Cerebellar nuclear complex (tissue), 1 donor: ENCODE measurements at places on chromosomes 4 and X.

- no peak for DNase-seq
Measured at GRCh38 chr4:185669288-185669687, 134.0 kb upstream of the PDLIM3 start.

DNA sequence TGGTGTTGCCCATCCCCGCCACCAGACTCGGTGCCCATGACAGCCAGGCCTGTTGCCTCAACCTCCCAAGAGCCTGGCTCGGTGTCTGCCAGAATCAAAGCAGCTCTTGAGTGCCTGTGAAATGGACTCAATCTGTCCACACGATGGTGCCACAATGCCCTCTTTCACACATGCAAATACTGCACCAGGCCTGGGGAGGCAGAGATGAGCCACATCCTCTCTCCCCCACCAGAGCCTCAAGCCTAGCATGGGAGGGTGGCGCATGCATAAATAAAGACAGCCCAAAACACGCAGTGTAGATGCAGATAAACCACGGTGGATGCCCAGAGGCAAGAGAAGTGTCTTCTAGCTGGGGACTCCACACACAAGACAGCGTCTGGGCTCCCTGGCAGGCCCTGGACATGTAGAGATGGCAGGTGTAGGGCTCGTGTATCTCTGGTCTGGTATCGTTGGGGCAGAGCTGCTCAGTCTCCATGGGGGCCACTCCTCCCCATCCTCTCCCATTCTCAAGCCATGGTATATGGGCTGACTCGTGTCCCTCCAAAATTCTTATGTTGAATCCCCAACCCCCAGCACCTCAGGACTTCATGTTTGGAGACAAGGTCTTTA lies 65.6 kb downstream of the JAKMIP1 start:
- DNase-seq = no peak

DNA sequence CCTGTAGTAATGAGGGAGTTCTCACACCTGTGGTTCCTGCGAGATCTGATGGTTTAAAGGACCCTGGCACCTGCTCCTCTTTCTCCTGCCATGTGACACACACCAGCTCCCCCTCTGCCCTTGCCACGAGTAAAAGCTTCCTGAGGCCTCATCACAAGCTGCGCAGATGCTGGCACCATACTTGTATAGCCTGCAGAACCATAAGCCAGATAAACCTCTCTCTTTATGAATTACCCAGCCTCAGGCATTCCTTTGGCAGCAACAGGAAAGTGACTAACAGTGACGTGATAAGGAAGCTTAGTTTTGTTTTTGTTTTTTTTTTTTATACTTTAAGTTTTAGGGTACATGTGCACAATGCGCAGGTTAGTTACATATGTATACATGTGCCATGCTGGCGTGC lies 130.9 kb downstream of the AFAP1 start:
- DNase-seq = no peak

DNA sequence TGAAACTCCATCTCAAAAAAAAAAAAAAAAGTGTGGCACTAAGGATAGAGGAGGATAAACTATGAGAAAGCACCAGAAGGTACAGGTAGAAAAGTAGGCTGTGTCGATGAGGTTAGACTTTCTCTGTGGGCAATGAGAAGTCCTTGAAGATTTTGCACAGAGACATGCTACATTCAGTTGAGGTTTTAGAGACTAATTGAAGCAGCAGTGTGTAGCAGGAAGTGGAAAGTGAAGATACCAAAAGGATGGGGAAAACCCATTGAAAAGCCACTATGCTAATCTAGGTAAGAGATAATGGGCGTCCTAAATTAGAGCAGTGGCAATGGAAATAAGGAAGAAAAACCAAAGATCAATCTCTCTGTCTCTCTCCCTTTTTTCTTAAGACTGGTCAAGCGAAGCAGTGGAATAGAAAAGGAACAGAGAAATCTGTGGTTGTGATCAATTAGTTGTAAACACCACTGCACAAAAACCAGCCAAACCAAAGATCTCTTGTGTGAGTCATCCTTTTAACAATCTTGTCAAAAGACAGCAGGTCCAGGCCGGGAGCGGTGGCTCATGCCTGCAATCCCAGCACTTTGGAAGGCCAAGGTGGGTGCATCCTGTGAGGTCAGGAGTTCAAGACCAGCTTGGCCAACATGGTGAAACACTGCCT lies 3.5 kb downstream of the SPINK2 start:
- DNase-seq = no peak

GRCh38 chr4:101911616-101912015 lies 121.1 kb downstream of the BANK1 start:
- DNase-seq = no peak

GRCh38 chr4:181308476-181309312 lies 934.5 kb upstream of the TENM3 start:
- DNase-seq = no peak

DNA sequence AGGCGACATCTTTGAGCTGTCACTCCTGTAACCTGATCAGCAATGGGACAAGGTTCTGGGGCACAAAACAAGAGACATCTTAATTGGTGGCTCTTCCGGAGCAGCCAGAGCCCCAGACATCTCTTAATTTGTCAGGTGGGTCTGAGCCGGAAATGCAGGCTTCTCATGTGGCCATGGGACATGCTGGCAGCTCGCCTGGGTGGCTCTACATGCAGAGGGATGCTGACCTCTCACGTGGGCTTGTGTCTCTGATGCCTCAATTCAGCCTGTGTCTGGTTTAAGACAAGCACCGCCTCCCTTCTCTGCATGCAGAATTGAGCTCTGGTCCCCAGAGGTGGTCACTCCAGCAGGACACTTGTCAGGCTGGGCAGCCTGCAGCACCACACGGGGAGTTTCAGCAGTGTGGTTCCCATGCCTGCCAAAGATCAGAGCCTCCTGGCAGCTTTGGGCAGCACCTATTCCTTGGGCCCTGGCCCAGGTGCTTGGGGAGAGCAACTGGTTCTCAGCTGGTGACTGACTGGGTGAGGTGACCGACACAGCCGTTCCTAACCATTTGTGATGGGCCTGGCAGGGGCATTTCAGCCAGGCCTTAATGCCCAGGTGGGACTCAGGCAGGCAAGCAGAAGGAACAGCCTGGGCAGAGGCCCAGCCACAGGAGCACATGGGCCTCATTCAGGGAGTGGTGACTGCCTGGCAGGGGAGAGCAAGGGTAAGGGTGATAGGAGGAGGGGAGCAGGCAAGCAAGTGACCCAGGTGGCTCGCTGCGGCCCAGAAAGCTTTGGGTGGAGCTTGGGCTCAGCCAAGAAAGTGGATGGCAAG lies 53.4 kb downstream of the HMX1 start:
- no peak for DNase-seq
